Stimulated activated CD4-positive, alpha-beta T cell treated with anti-CD3 and anti-CD28 coated beads, Interleukin-1b, Interleukin-23, amount 100 ng/mL, for 1 hour (primary cell): ENCODE measurements at places on chromosomes 6 and 20.

DNA sequence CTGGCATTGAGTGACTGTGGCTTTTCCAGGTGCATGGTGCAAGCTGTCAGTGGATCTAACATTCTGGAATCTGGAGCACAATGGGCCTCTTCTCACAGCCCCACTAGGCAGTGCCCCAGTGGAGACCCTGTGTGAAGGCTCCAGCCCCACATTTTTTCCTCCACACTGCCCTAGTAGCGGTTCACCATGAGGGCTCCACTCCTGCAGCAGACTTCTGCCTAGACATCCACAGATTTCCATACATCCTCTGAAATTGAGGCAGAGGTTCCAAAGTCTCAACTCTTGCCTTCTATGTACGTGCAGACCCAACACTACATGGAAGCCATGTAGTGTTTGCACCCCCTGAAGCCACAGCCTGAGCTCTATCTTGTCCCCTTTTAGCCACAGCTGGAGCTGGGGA, 118.0 kb upstream of the BMP5 start:
- DNase-seq = no peak

DNA sequence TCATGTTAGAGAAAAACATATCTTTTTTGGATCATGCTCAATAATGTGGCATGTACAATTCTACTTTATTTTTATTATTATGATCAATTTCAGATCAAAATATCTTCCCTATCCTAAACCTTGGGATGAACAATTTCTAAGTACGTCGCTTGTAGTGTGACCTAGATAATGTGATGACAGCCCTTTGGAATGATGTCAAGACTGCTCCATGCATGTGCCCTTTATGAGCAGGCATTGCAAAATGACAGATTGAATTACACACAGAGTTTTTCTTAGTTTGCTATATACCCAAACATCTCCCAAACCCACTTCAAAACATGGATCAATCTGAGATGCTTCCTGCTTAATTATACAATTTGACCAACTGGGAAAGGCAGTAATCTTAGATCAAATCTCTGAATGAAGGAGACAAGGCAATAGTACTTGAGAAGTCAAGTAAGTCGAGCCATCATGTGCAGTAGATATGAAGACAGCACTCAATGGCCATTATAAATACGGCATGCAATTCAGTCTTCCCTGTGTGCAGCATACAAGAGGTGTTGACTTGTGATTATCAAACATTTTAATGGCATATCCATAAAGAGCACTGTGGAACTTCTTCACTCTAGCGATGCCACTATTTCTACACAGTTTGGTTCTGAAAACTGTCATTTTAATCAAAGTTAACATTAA, 294.8 kb downstream of the RNF144B start:
- no peak for DNase-seq

DNA sequence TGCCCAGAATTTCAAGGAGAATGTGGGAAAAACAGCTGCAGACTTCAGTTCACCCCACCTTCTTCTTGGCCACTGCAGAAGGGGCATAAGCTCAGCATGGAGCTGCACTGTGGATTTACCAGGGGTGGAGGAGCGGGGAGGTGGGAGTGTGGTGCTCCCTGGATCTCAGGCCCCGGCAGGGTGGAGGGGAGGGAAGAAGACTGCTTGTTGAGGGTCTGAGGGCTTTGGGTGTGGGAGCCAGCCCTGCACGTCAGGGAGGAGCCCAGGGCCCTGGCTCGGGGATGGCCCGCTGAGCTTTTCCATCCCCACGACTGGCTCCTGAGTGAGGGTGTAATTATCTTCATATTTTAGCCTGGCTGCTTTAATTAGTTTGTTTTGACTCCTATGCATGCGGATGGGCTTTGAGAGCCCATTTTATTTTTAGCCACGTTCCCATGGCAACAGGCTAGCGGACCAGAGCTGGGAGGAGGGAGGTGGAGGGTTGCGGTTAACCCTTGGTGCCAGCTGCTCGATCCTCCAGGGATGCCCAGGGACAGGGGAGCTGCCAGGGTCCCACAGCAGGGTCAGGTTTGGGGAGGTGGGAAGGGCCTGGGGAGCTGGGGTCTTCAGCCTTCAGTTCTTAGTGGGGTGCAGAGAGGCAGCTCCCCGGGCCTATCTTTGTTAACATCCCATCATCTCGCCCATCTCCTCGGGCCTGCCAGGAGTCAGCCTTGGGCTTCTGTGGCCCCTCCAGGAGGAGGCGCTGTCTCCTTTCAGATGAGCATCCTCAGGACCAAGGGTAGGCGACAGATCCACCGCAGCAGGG, 68.2 kb downstream of the RAB44 start:
- DNase-seq = peak; percentile 48

DNA sequence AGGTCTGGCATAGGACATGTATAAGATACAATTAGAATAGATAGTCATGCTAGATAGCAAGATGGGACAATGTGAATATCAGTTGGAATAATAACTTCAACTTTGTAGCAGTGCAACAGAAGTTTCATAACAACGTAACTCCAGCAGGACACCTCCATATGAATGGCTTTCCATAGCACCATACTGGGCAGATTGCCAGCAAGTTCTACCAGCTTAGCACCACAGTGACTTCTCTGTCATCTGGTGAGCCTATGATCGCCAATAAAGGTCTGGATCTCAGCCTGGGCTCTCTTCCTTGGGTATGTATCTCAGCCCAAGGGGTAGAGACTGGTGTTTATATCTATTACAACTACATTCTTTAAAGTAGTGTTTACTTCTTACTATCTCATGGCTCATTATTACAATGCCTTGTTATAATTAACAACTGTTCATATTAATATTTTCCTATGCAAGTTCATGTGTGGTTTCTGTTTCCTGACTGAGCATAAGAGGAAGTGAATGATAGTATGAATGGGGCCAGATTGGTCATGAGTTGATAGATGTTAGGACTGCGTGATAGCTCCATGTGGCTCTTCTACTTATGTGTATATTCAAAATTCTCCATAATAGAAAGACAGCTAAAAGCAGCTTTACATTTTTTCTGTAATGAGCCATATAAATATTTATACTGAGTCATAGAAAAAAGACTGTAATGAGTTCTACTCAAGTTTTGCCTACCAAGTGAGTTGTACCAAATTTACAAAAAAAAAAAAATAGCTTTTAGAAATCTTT, 22.9 kb downstream of the HTR1B start:
- DNase-seq = no peak

DNA sequence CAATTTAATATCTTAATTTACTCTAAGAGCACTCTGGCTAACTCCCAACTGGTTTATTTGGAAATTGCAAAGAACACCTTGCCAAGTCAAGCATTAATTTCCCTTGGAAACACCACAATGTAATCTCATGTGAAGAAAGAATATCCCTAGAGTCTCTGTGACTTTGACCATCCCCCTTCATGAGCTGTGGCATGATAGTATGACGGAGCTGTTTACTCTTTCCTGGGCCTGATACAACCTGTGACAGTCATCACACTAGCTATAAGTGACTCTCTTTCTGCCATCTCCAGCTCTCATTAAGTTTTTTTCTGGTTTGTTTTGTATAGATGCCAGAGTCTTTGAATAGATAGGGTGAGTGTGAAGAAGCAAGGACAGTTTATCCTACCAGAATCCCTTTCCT, 470.3 kb upstream of the JARID2 start:
- no peak for DNase-seq

DNA sequence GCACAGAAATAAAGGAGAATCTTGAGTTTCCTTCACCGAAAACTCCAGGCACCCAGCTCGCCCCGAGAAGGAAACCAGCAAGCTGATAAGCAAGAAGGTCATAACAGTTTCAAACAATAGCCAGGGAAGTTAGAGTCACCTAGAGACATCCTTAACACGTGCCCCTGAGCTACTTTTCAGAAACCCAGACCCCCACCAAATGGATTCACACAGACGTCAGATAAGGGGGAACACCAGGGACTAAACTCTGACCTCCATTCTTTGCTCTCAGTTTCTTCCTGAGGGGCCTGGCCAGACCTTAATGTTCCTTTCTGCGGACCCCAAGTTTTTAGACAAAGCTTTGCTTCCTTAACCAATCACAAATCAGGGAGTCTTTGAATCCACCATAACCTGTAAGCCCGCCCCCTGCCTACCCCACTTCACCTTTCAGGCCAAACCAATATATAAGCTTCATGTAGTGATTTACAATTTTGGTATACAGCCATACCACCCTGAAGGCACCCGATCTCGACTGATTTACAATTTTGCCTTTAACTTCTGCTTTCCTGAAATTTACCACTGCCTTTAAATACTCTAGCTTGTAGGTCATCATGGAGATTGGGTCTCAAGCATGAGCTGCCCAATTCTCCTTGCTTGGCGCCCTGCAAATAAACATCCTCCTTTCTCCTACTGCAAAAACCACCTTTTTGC, 11.7 kb downstream of the SOD2 start:
- DNase-seq = no peak

DNA sequence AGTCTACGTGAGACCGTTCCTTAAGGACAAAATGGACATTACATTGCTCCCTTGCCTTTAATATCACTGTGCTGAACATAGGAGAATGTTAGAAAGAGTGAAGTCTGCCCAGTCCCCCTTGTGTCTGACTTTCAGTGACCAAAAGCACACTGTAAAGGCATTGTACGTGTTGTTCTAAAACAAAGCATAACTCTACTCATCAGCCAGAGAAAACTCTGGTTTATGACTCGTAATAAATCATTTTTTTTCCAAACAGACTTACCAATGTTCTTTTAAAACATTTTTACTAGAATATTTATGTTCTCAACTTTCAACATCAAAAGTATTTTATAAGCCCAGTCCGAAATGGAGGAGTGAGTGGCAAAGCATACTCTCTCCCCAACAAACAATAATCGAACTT, 262.5 kb downstream of the GJA1 start:
- no peak for DNase-seq

GRCh38 chr6:123841067-123841896, 37.6 kb downstream of the NKAIN2 start:
- DNase-seq = no peak

DNA sequence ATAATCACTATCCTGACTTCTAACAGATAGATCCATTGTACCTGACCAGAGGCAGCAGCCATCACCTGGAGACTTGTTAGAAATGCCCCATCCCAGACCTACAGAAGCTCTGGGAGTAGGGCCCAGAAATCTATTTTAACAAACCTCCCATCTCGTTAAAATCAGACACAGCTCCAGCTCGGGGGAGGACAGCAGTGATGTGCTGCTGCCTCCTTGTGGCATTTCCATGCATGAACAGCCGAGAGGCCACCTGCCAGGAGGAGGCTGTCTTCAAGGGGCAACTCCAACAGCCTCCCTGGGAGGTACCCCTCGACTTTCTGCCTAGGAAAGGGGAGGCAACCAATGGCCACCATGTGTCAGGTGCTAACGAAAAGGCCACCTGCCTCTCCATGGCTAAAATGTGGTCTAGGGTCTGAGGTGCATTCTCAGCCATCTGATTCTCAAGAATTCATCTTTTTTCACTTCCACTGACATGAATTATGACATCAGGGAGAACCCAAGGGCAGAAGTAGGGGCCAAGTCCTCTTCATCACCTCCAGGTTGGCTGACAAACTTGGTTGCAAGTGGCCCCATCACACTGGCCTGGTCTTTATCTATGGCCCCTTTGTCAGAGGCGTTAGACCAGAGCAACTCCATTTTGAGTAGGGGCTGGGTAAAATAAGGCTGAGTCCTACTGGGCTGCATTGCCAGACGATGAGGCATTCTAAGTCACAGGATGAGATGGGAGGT, 12.2 kb upstream of the KCNK15 start:
- DNase-seq = peak; percentile 27

DNA sequence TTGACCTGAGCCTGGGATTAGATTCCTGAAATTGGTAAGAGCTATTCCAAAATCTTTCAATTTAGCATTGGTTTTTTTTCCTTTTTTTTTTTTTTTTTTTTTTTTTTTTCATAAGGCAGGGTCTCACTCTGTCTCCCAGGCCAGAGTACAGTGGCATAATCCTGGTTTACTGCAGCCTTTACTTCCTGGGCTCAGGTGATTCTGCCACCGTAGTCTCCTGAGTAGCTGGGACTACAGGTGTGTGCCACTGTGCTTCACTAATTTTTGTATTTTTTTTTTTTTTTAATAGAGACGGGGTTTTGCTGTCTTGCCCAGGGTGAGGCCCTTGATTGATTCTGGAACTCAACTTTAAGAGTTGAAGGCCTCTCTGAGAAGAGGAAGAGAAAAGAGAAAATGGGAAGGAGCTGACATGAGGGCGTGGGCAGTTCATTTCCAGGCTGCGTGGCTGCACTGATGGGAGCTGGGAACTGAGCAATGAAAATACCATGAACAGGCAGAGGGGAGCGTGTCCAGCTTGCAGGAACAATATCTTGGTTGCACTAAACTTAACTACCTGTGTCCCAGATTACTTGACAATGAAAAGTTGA, 24.6 kb downstream of the KDM1B start:
- no peak for DNase-seq

GRCh38 chr20:44120676-44121425, 66.1 kb downstream of the JPH2 start:
- no peak for DNase-seq

DNA sequence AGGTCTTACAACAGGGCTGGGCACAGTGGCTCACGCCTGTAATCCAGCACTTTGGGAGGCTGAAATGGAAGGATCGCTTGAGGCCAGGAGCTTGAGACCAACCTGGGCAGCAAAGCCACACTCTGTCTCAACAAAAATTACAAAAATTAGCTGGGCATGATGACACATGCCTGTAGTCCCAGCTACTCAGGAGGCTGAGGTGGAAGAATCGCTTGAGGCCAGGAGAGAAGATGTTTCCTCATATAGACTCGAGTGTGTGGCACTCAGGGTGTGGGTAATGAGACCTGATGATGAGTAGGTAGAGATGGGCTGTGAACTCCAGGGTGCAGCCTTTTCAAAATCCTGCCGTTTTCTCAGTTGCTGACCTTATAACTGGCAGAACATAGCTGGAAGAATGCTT, 125.3 kb upstream of the FOXO3 start:
- no peak for DNase-seq

DNA sequence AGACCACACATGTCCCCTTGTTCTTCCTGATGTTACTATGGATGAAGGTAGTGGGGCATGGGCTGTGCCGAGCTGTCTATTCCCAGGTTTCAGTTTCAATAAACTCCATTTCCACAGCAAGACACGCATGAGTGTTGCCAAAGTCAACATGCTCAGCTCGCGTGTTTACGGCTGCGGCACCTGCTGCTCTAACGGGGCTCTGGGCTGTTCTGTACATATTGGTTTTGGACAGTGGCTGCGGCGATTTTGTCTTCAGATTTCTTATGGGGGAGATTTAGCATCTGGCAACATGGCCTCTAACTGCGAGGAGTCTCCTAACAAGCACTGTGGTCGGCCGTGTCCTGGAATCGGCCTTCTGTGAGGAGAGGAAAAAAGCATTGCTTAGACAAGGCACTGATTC, 58.6 kb downstream of the TMEM242 start:
- DNase-seq = no peak

DNA sequence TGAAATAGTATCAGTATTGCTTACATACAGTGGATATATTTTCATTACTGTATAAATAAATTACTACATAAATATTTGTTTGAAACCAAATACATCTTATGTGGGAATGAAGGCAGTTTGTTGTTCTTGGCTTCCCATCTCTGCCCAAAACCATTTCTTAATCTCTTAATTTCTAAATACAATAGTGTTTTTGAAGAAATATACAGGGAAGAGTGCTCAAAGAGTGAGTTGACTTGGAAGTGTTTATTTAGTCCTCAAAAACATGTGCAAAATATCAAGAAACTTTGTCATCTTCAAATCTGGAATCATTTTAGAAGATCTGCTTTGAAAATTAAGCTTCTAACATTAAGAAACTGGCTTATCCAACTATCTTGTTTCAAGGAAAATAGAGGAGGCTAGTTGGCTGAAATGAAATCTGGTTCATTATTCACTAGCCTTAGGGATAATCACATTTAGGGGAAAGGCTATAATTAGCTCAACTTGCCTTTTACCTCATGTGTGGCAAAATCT, 259.8 kb upstream of the FLRT3 start:
- DNase-seq = no peak

- DNase-seq = no peak
Measured at GRCh38 chr6:144378437-144378836, 93.3 kb downstream of the UTRN start.

- no peak for DNase-seq
Measured at GRCh38 chr6:2624177-2624576, 126.5 kb downstream of the MYLK4 start.
